Subcutaneous preadipocyte (primary cell): ENCODE measurements at places on chromosomes 7 and 10. TPM values are rescaled to one million over a fixed set of nuclear protein-coding genes. Genes with fewer than 3 reads are reported as not detected.

Gene CPXM2
- total RNA-seq, result under 0.01 and 0.39 TPM in 2 replicates

Gene OPN4
- total RNA-seq, result not detected in 2 replicates

Gene LAMB1
- total RNA-seq, result 423 and 487 TPM in 2 replicates

Gene OPN1SW
- not detected in 2 replicates for total RNA-seq

Gene CLRN3
- not detected in 2 replicates for total RNA-seq

Gene ACBD7
- total RNA-seq, result 0.37 and 0.78 TPM in 2 replicates

Gene NUTM2A
- 0.20 and 0.37 TPM in 2 replicates for total RNA-seq

Gene CHST3
- 20.9 and 23.5 TPM in 2 replicates for total RNA-seq

Gene LIPJ
- total RNA-seq, result 0.73 TPM in 1 of 2 replicates, not detected in the other

Gene PTCD1
- 7.0 and 8.6 TPM in 2 replicates for total RNA-seq

Gene HOXA6
- 7.8 and 8.8 TPM in 2 replicates for total RNA-seq

Gene GRB10
- total RNA-seq, result 35.4 and 37.8 TPM in 2 replicates

Gene SDK1
- total RNA-seq, result 1.6 and 3.7 TPM in 2 replicates

Gene ASB10
- total RNA-seq, result not detected in 2 replicates

Gene AKR1B15
- total RNA-seq, result not detected in 2 replicates

Gene RPEL1
- 0.37 TPM in 1 of 2 replicates, not detected in the other for total RNA-seq

Gene CCL26
- total RNA-seq, result 0.37 TPM in 1 of 2 replicates, not detected in the other

Gene MSMB
- total RNA-seq, result not detected in 2 replicates

Gene TRIM73
- 0.20 and 1.5 TPM in 2 replicates for total RNA-seq

Gene FFAR4
- not detected in 2 replicates for total RNA-seq

Gene SMO
- 3.7 and 4.0 TPM in 2 replicates for total RNA-seq

Gene GPRIN2
- total RNA-seq, result not detected in 2 replicates

Gene PRKG1
- total RNA-seq, result 15.6 and 20.6 TPM in 2 replicates

Gene ATOH7
- under 0.01 TPM in 1 of 2 replicates, not detected in the other for total RNA-seq

Gene GIMAP1
- total RNA-seq, result not detected in 2 replicates

Gene PCLO
- total RNA-seq, result under 0.01 TPM in 1 of 2 replicates, not detected in the other

Gene CYP26C1
- under 0.01 TPM in 2 replicates for total RNA-seq

Gene IKZF1
- total RNA-seq, result not detected in 2 replicates

Gene CCL24
- total RNA-seq, result not detected in 2 replicates

Gene C10orf143
- total RNA-seq, result 0.39 and 1.1 TPM in 2 replicates

Gene SKIDA1
- total RNA-seq, result 0.73 and 0.78 TPM in 2 replicates

Gene CUTC
- total RNA-seq, result 19.0 and 25.7 TPM in 2 replicates

Gene UPK3B
- total RNA-seq, result 0.39 TPM in 1 of 2 replicates, not detected in the other

Gene COL28A1
- total RNA-seq, result under 0.01 and 0.78 TPM in 2 replicates

Gene METTL27
- 5.5 and 8.0 TPM in 2 replicates for total RNA-seq

Gene MOGAT3
- total RNA-seq, result not detected in 2 replicates

Gene AGAP9
- 5.5 and 6.5 TPM in 2 replicates for total RNA-seq

Gene TBC1D12
- total RNA-seq, result 10.7 and 12.7 TPM in 2 replicates

Gene GIMAP2
- 1.4 and 1.5 TPM in 2 replicates for total RNA-seq

Gene RASSF4
- total RNA-seq, result 2.9 and 4.0 TPM in 2 replicates

Gene AOAH
- not detected in 2 replicates for total RNA-seq

Gene CFAP69
- 7.7 and 8.8 TPM in 2 replicates for total RNA-seq

Gene LBX1
- not detected in 2 replicates for total RNA-seq

Gene PTER
- 15.1 and 19.1 TPM in 2 replicates for total RNA-seq

Gene ABI1
- 49.5 and 55.1 TPM in 2 replicates for total RNA-seq

Gene FLNC
- total RNA-seq, result 99.9 and 102 TPM in 2 replicates

Gene C7orf33
- total RNA-seq, result not detected in 2 replicates

Gene TMEM213
- total RNA-seq, result not detected in 2 replicates

Gene NPFFR1
- not detected in 2 replicates for total RNA-seq

Gene RAPGEF5
- total RNA-seq, result 0.37 and 2.2 TPM in 2 replicates

Gene AVPI1
- 20.9 and 37.1 TPM in 2 replicates for total RNA-seq

Gene AKR1C4
- total RNA-seq, result not detected in 2 replicates

Gene LRRD1
- total RNA-seq, result under 0.01 and 0.20 TPM in 2 replicates

Gene ZNF282
- 21.3 and 38.9 TPM in 2 replicates for total RNA-seq

Gene AGR2
- total RNA-seq, result not detected in 2 replicates

Gene BICC1
- total RNA-seq, result 45.9 TPM in 2 replicates

Gene PILRA
- under 0.01 and 0.39 TPM in 2 replicates for total RNA-seq

Gene SLC26A5
- not detected in 2 replicates for total RNA-seq
